ENCODE measurements at places on chromosomes 6 and 20.

DNA sequence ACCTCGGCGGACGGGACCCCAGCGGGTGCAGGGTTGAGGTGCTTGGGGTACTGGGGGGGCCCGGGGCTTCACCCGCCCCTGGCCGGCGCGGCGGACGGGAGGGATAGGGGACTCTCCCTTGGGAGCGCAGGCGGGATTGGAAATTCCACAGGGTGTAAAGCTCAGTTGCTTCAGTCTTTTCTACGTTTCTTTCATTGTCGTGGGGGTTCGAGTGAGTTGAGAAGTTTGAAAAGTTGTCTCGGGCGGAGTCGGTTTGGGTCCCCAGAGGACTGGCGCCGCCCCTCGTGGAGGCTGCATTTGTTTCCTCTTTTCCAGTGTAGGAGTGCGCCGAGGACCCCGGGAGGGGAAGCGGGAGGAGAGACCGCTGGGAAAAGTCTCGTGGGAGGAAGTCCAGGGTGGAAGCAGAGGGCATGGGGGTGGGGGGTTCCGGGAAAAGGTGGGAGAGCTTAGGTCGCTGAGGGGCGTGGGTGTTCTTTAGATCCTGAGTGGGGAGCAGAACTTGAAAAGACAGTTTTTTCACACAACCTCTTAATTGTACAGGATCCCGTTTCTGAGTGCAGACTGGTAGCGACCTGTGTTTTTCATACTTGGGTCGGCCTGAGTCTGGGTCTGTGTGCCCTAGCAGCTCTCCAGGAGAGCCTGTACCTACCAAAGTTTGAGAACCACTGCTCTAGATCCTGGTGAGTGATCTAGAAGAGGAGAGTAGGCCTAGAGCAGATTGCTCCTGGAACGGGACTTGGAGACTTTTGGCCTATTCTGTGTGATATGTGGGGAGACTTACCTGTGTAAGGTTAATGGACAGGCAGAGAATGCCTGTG lies 495 bp downstream of the FAM83B start:
- no peak for DNase-seq

DNA sequence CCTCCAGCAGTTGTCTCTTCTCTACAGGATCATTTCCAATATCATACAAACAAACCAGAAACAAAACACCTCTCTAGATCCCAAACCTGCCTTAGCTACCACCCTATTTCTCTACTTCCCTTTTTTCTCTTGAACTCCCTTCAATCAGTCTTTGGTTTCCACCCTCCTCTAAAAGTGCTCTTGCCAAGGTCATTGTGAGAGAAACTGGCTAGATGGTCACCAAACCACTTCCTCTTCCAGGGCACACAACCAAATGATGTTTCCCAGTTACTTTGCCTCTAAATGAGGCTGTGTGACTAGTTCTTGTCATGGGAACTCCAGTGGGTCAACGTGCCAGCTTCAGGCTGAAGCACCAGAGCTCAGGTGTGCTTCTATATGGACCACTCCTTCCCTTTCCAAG lies 85.8 kb upstream of the ARMC2 start:
- no peak for DNase-seq

- DNase-seq: no peak
Observed at GRCh38 chr6:52937908-52938307, 28.4 kb upstream of the GSTA3 start.

DNA sequence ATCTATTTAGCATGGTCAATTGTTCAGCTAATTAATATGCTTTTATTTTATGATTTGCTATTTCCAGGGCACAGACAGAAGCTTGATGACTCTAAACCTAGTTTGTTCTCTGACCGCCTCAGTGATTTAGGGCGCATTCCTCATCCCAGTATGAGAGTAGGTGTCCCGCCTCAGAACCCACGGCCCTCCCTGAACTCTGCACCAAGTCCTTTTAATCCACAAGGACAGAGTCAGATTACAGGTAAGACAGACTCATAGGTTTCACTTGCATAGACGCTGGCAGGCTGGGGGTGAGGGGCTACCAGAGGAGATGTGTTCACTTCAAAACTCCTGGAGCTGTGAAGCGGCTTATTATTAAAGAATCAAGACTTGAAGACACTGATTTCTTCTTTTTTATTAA lies 114.1 kb upstream of the SUPT3H start:
- no peak for DNase-seq

DNA sequence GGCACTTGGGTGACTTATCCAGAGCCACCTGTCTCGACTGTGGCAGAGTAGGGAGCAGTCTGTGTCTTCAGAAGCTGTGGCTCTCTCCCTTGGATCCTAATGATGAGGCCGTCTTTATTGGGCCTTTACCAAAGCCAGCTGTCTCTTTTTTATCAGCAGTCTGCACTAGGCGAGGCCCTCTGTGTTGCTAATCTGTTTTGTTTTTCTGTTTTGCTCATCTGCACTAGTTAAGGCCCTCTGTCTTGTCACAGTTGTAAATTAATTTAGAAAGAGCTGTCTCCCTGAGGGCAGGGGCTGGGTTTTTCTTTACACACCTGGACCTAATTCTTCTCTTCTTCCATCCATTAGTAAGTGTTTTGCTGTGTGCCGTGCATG lies 45.0 kb downstream of the CDS2 start:
- no peak for DNase-seq

DNA sequence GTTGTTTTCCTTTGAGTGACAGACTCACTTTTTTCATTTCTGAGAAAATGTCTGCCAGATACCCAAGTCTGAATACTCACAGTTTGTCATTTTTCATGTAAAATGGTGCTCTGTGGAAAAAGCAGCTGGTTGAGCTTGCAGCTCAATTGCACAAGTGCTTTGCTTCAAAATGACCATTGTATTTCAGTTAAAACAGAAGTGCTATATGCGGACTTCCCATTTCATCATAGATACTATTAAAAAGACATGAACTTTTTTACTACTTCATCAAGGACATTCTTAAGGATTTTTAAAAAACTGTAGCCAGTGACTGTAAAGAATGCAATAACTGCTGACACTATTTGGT lies 61.5 kb downstream of the KCNS1 start:
- no peak for DNase-seq

DNA sequence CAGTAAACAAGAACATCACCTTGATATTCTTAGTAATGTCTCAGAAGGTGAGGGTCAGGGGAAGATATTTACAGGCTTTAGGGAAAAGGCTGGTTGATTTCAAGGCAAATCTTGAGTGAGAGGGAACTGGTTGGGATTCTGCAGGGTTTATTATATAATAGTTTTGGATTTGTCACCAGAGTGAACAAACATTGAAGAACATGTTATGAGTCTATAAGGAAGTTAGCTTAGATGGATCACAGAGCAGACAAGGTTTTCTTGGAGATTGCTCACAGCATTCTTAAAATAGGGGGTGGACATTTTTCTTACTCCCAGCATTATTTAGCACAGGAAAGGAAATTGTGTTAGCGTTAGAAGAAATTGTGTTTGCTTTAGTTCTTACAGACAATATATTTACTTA lies 324.9 kb downstream of the LAMA2 start:
- no peak for DNase-seq

GRCh38 chr20:10696650-10697049 lies 22.9 kb upstream of the JAG1 start:
- no peak for DNase-seq

DNA sequence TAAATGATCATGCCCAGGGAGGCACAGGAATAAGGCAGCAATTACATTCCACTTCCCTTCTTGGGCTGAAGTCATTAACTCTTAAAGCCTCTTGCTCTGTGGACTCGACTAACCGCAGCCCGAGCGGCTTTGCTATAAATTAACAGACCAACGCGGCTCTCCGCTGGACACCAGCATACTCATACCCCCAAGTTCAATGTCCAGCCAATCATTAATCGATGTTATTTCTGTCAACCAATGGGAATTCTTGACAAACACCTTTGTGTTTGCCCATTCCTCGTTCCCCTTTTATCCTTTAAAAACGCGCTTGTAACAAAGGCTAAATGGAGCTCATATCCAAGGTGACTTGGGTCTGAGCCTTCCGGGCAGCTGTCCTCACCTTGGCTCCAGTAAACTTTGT lies 183.1 kb upstream of the RALGAPA2 start:
- DNase-seq: no peak

GRCh38 chr6:105209950-105210706 lies 30.3 kb upstream of the POPDC3 start:
- DNase-seq: no peak

DNA sequence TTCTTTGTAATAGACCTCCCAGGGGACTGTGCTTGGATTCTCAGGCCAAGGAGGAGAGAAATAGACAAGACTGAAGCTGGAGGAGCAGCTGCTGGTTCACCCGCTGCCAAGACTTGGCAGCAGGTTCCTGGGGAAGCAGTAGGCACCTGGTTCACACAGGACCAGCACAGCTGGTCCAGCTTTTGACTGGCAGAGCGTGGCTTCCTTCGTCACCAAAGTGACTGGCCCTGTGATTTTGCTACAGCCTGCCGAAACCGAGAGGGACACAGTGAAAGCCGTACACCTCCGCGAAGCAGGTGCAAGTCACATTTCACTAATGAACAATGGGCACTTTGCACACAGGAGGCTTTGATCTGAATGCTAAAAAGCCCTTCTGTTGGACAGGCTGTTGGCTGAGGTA lies 199.0 kb downstream of the RNF144B start:
- no peak for DNase-seq

DNA sequence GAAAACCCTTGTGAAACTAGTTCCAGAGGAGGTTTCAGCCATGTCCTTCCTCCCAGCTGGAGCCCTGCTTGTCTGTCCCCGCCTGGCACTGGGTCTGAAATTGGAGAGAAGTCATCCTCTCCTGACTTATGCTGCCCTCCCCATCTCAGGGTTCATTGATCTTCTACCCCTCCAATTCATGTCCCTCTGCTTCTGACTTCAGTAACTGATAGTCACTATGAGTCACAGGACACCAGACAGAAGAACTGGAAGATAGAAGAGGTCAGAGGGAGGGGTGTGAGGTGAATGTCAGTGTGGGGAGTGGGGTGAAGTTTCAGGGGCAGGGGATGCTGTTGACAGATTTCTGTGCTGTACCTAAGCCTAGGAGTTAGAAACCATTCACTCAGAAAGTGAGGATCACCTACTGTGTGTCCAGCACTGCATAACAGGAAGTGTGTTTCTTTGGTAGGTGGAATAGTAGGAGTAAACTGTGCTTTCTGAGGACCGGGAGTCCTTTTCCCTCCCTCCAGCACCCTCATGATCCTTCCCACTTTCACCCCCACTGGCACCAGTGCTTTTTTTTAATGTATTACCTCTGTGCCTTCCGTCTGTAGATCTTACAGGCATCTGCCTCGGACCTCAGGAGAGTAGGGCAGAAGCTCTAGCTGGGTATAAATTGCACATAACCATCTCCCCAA lies 627 bp upstream of the RPP21 start:
- DNase-seq: no peak
